ENCODE measurements at places on chromosomes 13 and 19.

GRCh38 chr19:38470788-38471480 lies 37.4 kb downstream of the RYR1 start:
- DNase-seq: no peak

DNA sequence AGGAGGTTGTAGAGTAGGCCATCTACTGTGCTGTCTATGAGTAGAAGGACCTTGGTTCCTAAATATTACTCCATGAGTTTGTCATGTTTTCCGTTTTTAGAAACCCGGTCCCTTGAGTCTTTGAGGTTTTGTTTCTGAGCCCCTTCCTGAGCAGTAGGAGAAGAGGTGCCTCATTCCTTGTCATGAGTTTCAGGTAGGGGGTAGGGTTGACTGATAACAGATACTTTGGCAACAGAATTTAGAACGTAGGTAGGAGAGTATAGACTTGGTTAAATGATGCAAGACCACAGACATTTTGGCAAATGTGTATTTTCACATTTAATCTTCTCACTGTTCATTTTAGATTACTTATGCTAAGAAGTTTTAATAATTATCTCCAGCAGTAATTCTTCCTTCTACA lies 24.6 kb downstream of the LMO7 start:
- DNase-seq: no peak

GRCh38 chr19:13102416-13102665 lies 317 bp downstream of the LYL1 start:
- no peak for DNase-seq

GRCh38 chr19:52667972-52668371 lies 29.8 kb upstream of the ZNF83 start:
- no peak for DNase-seq

DNA sequence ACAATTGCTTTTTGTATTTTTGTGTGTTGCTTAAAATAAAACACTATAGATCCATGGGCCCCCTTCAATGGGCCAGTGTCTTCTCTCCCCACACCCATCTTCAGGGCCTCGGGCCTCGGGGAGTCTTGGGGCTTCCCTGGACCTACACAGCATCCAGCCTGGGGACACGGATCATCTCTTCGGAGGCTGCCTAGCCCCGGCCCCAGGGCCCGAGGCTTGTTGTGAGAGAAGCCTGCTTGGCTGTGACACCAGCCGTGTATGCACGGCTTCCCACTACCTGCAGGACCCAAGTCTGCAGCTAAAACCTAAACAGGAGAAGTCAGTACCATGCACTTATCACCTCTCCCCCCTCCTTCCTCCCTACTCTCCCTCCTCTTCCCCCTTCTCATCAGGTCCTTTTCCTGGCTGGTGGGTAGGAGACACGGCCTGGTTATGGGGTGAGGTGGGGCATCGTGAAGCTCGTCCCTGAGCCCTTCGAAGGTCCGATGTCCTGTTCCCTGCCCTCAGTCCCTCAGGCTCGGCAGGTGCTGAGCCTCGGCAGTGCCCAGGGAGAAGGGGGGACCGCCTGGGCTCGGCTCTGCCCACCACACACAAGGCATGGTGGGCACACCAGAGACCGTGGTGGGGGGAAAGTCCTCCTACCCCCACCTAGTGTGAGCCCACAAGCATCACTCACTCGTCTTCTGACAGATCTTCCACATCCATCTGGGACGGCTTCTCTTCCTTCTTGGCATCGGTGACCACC lies 9.5 kb downstream of the C13orf46 start:
- no peak for DNase-seq

- no peak for DNase-seq
Measured at GRCh38 chr19:48329167-48329891, 4.0 kb downstream of the EMP3 start.

DNA sequence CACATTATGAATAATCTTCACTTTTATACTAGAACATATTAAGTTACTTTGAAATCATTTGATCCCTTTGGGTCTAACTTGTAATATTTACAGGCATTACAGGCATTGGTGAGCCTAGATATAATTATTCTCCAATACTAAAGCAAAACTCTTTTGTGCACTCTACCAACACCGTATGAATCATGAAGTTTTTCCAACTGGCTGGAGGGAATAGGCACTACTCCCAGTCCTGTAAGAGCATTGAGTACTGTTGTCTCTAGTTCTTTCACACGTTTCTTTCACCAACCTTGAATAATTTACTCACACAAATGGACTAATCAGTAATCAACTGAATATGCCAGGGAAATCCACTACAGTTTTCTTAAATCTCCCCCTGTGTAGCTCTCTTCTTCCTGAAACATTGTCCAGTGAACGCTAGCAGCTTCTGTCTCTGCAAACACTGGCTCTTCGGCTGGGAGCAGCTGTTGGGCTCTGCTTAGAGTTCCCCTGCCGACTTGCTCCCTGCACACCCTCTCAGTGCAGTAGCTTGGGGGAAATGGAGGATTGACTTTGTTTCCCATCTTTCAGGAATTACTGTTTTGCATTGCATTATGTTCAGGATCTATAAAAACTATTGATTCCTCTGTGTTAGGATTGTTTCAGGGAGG lies 476.7 kb downstream of the RFC3 start:
- DNase-seq: no peak

- DNase-seq: no peak
Measured at GRCh38 chr19:53659292-53659691, 27.5 kb downstream of the DPRX start.
